ENCODE measurements at places on chromosomes 7 and 10. TPM values are rescaled to one million over a fixed set of nuclear protein-coding genes. Genes with fewer than 3 reads are reported as not detected.

Gene FKBP9
- polyA plus RNA-seq = 67.8 TPM

GRCh38 chr10:122530177-122530576, 30.4 kb upstream of the DMBT1 start:
- no peaks in the 10 kb centered on the region for H3K36me3 ChIP-seq
- H3K4me3 ChIP-seq = no peak overlapping the region
- no peak overlapping the region for H3K27ac ChIP-seq
- H3K4me1 ChIP-seq = peaks cover 51% of the 10 kb centered on the region
- DNase-seq = no peak

DNA sequence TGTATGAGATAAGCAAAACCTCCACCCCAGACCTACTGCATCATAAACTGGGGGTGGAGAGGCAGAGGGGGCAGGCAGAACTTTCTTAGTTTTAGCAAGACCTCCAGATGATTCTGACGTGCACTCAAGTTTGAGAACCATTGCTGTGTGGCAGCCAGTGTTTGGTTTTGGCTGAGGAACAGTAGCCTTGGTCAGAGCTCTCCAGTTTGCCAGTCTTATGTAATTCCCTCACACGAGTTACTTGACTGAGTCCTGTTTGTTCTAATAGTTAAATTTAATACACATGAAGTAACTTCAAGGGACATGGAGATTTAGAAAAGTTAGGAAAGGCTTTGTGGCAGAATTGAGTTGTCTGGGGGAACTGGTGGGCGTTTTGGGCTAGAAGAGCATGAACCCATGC, 38.5 kb downstream of the GARS1 start:
- H3K4me1 ChIP-seq = no peaks in the 10 kb centered on the region
- no peak overlapping the region for H3K27ac ChIP-seq
- no peaks in the 10 kb centered on the region for H3K27me3 ChIP-seq
- H3K4me3 ChIP-seq = no peak overlapping the region

- no peak for DNase-seq
- H3K36me3 ChIP-seq = peaks cover 31% of the 10 kb centered on the region
- H3K27me3 ChIP-seq = no peaks in the 10 kb centered on the region
- no peak overlapping the region for H3K4me3 ChIP-seq
- H3K4me1 ChIP-seq = no peaks in the 10 kb centered on the region
- no peak overlapping the region for H3K27ac ChIP-seq
Observed at GRCh38 chr10:74977913-74978847, 133.3 kb upstream of the SAMD8 start.

DNA sequence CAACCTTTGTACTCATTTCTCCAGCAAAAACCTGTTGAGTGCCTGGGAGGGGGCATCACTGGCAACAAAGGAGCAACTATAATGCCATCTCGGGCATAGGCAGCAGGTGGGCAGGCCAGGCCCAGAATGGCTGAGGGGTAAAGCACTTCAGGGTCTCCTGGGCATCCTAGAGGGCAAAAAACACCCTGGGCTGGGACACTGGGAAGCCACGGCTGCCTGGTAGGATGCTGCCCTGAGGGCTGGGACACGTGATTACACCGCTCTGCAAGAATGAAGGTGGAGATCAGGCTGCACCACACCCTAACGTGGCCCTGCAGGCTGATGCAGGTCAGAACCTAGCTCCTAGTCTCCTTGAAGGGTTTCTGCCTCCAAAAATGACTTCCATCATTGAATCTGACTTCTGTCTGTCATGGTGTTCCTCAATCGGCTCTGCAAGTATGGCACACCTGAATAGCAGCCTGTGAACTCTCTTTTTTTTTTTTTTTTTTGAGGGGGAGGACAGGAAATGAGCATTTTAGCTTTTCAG, 4.5 kb upstream of the TRAPPC14 start:
- no peaks in the 10 kb centered on the region for H3K36me3 ChIP-seq
- H3K4me1 ChIP-seq = peaks cover 25% of the 10 kb centered on the region
- H3K27me3 ChIP-seq = peaks cover 6% of the 10 kb centered on the region
- peak; percentile 64 for DNase-seq
- no peak overlapping the region for H3K4me3 ChIP-seq

- peaks cover 2% of the 10 kb centered on the region for H3K27me3 ChIP-seq
- H3K4me3 ChIP-seq = no peak overlapping the region
- H3K36me3 ChIP-seq = no peaks in the 10 kb centered on the region
- DNase-seq = no peak
- no peak overlapping the region for H3K27ac ChIP-seq
Observed at GRCh38 chr7:24764011-24764410, 6.7 kb upstream of the GSDME start.

GRCh38 chr7:108600399-108600798, 30.7 kb downstream of the DNAJB9 start:
- H3K27me3 ChIP-seq = no peaks in the 10 kb centered on the region
- no peaks in the 10 kb centered on the region for H3K36me3 ChIP-seq
- no peak for DNase-seq
- no peak overlapping the region for H3K4me3 ChIP-seq
- H3K4me1 ChIP-seq = no peaks in the 10 kb centered on the region
- no peak overlapping the region for H3K27ac ChIP-seq

DNA sequence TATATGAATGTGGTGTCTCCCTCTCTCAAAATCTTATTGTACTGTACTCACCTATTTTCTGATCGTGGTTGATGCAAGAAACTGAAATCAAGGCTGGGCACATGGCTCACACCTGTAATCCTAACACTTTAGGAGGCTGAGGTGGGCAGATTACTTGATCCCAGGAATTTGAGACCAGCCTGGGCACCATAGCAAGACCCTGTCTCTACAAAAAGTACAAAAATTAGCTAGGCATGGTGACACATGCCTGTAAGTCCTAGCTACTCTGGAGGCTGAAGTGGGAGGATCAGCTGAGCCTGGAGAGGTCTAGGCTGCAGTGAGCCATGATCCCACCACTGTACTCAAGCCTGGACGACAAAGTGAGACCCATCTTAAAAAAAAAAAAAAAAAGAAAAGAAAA, 16.0 kb downstream of the MMRN2 start:
- peaks cover 23% of the 10 kb centered on the region for H3K27me3 ChIP-seq
- peaks cover 3% of the 10 kb centered on the region for H3K4me1 ChIP-seq
- H3K27ac ChIP-seq = no peak overlapping the region
- DNase-seq = no peak

DNA sequence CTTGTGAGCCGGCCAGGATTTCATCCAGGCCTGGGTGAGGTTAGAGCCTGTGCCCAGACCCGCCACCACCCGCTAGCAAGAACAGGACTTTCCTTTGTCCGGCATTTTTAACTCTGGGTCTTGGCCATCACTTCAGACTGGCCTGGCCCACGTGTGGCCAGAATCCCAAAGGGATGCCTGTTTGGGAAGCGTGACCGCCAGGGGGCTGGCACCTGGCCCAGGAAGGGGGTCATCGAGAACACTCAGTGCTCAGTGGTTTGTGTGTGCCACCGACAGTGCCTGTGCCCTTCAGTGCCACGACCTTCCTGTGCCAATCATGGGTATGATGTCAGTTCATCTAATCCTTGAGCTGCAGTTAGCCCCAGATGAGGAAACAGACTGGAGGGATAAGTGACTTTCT, 85.0 kb downstream of the ZMIZ1 start:
- H3K4me3 ChIP-seq = no peak overlapping the region
- H3K27me3 ChIP-seq = no peaks in the 10 kb centered on the region
- no peak for DNase-seq
- peaks cover 42% of the 10 kb centered on the region for H3K4me1 ChIP-seq

DNA sequence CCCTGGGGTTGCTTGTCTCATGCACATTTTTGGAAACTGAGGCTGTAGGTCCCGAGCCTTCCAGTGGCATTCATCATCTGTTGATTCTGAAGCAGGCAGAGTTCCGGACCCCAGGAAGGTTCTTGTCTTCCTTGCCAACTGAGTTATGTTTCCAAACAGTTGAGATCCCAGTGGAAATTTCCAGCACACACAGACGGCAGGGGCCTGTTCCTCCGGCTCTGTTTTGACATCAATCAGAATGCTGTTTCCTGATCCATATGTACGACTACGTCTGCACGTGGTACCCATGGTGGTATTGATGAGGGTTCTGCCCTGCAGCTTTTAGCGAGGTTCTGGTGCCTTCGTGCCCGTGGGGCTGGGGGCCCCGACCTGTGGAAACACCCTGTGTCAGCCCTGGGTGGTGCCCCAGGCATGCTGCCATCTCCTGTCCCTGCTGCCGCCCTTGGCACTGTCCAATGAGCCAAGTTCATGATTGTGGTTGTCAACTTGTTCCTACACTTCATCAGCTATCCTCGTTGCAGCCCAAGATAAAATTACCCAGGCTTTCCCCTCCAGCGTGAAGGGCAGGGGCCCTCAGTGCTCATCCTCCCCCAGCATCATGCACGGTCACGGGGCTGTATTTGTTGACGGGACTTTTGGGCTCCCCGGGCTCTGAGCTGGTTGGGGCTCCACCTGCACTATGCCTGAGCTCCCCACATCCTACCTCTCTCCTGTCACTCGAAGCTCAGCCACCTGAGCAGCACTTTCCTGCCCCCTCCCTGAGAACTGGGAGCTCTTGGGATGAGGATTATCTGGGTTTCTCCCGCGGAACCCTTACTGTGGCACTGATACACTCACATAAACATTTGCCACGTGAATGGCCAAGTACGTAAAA, 7.8 kb upstream of the DPYSL4 start:
- DNase-seq = no peak
- H3K27ac ChIP-seq = no peak overlapping the region
- no peak overlapping the region for H3K4me3 ChIP-seq
- no peaks in the 10 kb centered on the region for H3K4me1 ChIP-seq
- peaks cover 53% of the 10 kb centered on the region for H3K27me3 ChIP-seq
- H3K36me3 ChIP-seq = no peaks in the 10 kb centered on the region

DNA sequence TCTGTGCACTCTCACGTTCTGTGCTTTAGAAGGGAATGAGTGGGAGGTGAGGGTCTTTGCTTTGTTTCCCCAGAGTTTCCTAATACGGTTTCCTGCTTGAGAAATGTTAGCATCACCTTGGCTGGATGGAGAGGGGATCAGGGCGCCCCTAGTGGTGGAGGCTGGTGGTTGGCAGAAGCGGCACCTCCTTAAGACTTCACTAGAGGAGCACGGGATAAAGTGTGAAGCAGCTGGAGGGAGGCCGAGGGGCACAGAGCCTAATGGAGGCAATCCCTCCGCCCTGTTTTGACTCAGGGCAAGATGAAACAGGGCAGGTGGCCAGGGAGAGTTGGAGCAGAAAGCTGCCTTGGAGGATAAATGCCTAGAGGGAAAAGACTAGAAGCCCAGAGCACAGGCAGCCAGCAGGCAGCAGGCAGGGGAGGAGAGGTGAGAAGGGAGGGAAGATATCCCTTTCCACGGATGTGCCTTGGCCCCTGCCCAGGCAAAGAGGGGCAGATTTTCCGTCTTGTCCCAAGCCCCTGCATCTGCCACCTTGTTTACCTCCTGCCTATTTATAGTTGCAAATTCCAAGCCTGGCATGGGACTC, 56.0 kb upstream of the BTRC start:
- DNase-seq = no peak
- peaks cover 68% of the 10 kb centered on the region for H3K27me3 ChIP-seq
- no peaks in the 10 kb centered on the region for H3K36me3 ChIP-seq
- no peak overlapping the region for H3K4me3 ChIP-seq
- peaks cover 2% of the 10 kb centered on the region for H3K4me1 ChIP-seq

Measured in large intestine (tissue), 12 donors.